Activated CD4-positive, alpha-beta T cell treated with anti-CD3 and anti-CD28 coated beads, Interleukin-2, Interleukin-6, amounts not matched to agents 100 ng/mL and 50 ng/mL, durations not matched to agents 16 hours and 8 hours (primary cell): ENCODE measurements at places on chromosomes 3 and 15.

- DNase-seq = no peak
These were observed 13.1 kb upstream of the TFG start for GRCh38 chr3:100696161-100696560.

- DNase-seq = no peak
These were observed 117.2 kb downstream of the TLE3 start for GRCh38 chr15:69980341-69981059.

DNA sequence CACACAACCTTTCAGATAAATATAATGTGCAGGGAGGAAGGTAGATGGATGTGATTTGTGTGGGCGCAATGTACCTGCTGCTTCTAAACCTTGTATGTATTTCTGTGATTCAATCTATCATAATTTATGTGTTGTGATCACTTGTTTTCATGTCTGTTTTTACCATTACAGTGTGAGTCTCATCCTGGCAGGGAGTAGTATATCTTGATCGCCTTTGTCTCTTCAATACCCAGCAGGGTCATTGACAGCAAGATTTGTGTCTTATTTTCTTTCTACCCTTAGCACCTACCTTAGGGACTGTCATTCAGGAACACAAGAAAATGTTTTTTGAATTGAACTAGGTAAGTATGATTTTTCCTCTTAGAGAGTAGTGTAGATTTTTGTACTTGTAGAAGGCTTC is 83.7 kb upstream of the SELENOK start:
- DNase-seq = no peak

DNA sequence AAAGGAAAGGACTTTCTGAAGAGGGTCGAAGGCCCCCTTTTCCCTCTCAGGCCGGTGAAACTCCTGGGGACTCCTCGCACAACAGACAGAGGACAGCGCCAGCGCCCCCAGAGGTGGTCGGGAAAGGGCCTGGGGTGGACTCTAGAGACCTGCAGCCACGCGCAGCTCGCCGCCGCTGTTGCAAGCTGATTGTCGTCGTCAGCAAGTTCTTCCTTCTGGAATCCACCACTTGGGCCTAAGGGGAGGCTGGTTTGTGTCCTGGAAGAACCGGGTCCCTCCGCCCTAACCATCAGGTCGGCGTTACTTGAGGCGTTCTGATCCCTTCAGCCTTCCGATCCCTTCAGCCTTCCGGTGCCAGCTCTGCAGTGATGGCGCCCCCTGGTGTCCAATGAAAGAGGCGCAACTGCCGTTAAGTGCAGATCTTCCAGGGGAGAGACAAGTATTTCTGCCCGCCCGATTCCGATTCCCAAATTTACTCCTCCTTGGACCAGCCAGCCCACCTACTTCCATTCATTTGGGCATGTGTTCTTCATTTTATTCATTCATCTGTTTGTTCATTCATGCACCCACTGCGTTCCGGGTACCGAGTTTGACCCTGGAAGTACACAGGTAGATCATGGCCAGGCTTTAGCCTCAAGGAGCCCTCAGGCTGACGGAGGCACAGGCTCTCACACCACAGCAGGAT is 77.2 kb upstream of the SLC6A11 start:
- DNase-seq = peak; percentile 78

DNA sequence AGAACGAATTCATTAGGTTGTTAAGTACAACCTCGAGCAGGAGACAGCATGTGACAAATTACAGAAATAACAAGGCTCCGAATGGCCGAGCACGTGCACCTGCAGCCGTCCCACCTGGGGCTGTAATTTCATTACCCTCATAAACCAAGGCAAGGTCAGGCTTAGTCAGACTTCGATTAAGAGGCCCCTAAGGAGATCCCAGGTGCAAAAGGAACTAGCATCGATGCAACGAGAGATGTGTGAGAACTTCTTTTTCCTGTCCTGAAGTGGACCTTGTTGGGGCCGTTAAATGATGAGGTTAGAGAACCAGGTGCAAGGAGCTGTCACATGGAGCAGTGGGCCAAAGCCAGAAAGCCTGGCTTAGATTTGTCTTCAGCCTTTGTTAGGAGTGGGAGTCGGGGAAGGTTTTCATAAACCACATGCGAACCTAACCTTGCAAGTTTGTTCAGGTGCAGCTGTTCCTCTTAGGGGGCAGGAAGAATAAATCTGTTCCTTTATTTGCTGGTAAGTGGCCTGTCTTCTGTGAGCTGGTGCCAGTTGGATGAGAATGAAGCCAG is 559.9 kb upstream of the MCTP2 start:
- no peak for DNase-seq
